ENCODE measurements at places on chromosomes 3 and 15.

GRCh38 chr3:149969110-149969939, 1.4 kb downstream of the PFN2 start:
- DNase-seq = no peak

DNA sequence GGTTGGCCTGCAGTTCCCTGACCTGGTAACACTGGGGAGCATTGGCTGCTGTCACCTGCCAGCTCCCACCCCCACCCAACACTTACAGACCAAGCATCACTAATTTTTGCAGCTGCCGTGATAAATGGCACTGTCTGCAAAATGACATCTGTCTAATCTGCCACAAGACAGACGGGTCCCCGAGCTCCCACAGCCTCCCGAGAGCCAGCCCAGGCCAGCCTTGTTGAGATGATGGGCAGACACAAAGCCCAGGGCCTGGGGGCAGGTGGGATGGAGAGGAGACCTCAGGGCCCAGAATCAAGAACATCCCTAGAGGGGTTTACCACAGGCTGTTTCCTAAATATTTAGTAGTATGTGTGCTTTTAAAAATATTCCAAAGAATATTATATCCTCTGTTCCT, 203.4 kb downstream of the TBC1D2B start:
- DNase-seq = no peak

GRCh38 chr15:65778269-65778668, 13.8 kb downstream of the DENND4A start:
- no peak for DNase-seq

DNA sequence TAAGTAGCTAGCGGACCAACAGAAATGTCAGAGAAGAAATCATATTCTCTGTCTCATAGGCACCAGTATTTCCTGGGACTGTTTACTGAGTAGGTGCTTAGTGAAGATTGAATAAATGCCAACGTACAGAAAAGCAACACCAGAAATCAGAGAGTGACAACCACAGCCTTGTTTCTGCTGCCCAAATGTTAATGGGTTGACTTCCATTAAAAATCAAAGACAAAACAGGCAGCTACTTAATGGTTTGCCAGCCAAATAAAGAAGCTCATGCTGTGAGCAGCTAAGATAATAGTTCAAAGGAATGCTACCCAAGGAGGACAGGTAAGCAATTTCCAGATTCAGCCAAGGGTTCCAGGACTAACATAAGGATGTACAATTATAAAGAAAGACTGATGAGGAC, 270.7 kb downstream of the THSD4 start:
- no peak for DNase-seq

GRCh38 chr3:197507081-197507480, 48.7 kb downstream of the BDH1 start:
- no peak for DNase-seq

- DNase-seq = no peak
These were observed 56.3 kb upstream of the SEC13 start for GRCh38 chr3:10377148-10377725.

- DNase-seq = no peak
These were observed 16.9 kb downstream of the ANPEP start for GRCh38 chr15:89797678-89798201.

DNA sequence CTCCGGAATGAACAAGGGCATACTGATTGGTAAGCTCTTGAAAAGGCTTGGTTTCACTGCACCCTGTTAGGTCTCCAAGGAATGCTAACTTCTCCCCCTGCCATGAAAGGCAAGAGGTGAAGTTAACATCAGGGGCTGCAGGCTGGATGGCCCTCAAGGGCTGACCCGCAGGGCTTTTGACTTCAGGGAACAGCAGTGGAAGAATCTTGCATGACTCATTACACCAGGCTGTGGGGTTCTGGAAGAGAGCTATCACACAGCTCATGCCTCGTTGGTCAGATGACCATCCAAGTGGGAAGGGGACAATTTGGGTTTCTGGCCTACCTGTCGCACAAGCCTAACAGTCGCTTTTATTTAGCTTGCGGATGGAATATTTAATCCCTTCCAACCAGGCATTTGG, 23.6 kb upstream of the ATG7 start:
- no peak for DNase-seq

DNA sequence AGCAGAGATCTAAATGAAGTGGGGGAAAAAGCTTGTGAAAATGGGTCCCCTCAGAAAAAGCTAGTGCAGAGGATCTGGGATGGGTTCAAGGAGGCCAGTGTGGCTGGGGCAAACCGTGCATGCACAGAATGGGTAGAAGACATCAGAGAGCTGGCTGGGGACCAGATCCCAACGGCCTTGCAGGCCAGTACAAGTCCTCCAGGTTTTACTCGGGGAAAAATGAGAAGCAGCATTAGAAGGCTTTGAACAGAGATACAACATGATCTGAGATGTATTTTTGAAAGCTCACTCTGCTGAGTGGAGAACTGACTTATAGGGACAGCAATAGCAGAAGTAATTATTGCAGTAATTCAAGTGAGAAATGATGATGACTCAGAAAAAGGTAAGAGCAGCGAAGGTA, 114.5 kb downstream of the HERC1 start:
- DNase-seq = no peak

DNA sequence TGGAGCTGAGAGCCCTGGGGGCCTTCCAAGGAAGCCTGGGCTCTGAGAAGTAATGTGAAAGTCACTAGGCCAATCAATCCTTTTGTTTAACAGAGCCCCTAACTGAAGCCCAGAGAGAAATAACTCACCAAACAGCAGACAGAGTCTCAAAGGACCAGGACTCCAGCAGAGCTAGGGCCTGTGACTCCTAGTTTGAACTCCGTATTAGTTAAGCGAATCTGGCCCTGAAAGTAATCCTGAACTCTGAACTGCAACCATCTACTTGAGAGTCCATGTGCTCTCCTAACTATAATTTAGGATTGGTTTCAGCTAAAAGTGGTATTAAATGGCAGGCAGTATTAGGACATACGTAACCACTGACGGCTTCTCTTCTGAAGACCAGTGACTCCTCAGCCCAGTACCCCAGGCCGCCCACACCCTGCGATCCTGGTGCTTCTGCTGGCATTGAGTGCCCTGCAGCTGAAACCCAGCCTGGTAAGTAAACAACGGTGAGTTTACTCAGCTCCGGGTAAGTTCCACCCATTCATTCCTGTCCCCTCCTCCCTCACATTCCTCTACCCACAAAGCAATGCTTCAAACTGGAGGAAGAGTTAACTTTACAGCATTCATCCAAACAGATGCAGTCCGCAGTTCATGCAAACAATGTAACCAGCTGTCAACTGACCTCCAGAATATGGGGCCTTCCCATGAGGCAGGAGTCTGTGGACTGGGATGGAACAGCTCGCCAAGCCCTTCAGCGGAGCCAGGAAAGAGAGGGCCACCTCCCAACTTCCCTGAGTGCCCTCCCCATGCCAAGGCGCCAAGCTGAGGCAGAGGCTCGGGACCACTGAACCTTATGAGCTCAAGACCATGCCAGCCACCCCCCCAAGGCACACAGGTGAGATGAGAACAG, 7.3 kb downstream of the MYO5C start:
- DNase-seq = no peak

DNA sequence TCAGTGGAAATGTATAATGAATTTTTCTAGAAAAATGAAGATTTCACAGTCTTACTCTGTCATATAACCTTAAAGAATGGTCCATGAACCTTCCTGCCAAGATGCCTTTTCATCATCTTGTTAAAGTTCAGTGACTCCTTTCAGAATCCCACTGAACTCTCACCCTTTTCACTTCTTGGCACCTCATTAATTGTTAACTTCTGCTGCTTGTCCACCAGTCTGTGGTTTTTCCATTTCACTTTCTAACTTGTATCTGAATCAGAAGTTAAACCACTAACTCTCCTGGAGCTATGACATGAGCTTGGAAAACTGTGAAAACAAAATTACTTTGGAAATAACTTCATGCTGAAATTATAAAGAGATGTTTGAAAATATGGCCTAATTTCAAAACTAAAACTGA, 281.2 kb upstream of the ALCAM start:
- DNase-seq = no peak

DNA sequence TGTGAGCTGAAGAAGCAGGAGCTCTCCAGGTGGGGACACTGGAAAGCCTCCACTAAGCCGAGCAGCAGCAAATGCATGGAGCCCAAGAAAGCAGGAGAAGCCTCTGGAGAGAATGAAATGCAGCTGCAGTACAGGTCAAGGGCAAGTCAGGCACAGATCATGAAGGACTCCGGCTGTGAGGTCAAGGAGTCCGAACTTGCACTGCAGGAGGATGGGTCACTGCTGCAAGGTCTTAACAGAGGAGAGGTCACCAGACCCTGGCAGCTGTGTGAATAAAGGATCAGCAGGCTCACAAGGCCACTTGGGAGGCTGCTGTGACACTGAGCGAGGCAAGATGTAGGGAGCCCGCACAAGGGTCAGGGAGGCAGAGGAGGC, 24.7 kb upstream of the SLC41A3 start:
- no peak for DNase-seq

DNA sequence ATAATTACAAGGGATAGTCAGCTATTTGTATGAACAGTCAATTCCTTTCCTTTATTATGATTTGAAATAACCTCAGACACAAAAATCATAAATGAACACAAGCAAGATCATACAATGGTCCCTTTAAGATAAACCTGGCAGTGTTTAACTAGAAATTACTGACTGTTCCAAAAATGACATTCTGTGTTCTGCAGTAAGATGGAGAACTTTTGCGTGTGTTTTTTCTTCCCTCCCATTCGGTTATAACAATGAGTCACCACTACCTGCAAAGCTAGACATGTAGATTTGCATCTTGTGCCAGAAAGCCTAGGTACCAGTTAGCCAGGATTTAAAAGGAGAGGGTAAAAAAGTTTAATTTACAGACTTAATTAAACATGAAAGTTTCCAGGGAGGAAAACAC, 248.2 kb upstream of the ADAMTS9 start:
- DNase-seq = no peak

DNA sequence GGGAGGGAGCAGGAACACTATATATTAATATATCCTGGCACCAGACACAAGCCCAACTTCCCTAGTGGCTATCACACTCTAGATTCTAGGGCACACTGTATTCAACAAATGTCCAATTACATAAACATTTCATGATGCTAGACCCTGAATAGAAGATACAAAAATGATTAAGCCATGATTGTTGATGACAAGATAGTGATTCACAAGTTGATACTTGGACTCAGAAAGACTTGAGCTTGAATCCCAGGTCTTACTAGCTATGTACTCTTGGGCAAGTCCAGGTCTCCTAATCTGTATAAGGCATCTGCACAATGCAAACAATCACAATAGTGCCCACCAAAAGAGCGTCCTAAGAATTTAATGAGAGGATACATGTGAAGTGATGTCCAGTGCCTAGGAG, 10.0 kb upstream of the SNTN start:
- no peak for DNase-seq

DNA sequence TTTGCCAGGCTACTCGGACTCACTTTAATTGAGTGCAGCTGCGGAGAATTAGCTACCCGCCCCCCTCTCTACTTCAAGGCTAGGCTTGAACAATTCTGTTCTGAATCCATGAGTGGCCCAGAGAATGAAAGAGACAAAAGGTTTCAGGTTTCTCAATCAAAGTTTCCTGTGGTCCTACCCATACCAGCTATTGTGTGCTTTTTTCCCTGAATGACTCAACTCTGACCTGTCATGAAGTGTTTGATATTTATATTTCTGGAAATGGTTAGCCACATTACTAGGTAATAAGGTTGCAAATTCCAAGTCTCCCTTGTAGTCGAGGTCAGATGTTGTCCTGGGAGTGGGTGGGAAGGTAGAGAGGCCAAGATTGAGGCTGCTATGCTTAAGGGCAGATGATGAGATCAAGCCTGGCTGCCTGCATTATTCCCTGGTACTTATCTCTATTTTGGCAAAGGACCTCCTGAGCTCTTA, 392.7 kb upstream of the TBL1XR1 start:
- no peak for DNase-seq

- DNase-seq = no peak
These were observed 7.0 kb downstream of the SPSB4 start for GRCh38 chr3:141057946-141058800.

DNA sequence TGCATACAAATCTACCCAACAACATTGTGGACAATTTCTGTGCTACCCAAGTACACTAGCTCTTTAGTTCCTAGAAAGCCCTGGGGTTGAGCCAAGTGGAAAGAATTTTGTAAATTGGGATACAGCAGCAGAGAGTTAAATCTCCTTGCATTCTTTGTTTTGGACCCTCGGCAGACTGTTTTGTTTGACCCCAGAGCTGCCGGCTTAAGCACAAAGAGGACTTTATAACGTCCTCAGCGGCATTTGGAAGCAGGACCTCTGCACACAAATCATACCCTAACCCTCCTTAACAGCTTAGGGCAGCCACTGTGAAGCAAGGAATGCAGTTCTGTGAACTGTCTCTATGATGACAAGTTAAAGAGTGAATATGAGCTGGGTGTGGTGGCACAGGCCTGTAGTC, 415.3 kb downstream of the CNTN4 start:
- DNase-seq = no peak

- DNase-seq = no peak
These were observed 56.0 kb downstream of the CAPN7 start for GRCh38 chr3:15262021-15262420.

- no peak for DNase-seq
These were observed 18.8 kb downstream of the TM2D3 start for GRCh38 chr15:101633356-101633755.

GRCh38 chr15:61025781-61026180, 203.3 kb downstream of the RORA start:
- DNase-seq = no peak

DNA sequence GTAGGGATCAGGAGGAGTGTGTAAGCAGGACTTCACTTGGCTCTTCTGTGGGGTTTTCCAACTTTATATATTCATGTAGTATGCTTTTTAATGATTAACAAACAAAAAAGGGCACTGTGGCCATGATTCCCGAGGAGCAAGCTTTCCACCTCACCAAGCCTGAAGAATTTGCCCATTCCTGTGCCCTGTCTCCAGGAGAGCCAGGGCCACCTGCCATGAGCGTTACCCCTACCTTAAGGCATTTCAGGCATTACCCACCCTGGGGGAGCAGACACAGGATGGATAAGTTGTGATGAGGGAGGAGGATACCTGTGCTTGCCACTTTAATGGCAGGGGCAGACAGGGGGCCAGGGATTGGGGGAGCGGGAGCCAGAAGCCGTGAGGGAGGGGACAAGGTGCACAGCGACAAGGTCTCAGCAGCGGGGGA, 3.0 kb downstream of the TRPM1 start:
- no peak for DNase-seq

GRCh38 chr3:10702961-10703740, 112.9 kb upstream of the SLC6A11 start:
- no peak for DNase-seq

All from stimulated activated CD8-positive, alpha-beta memory T cell treated with anti-CD3 and anti-CD28 coated beads, Interleukin-7, amount 100 ng/mL, for 24 hours (primary cell).